NCI-H1417 (cell line): ENCODE measurements at places on chromosomes 7 and 10.
A peak's percentile ranks its signal among the peaks of the same experiment; 100 is the strongest.

GRCh38 chr10:98172495-98172894 is 38.0 kb downstream of the R3HCC1L start:
- no peak for DNase-seq

DNA sequence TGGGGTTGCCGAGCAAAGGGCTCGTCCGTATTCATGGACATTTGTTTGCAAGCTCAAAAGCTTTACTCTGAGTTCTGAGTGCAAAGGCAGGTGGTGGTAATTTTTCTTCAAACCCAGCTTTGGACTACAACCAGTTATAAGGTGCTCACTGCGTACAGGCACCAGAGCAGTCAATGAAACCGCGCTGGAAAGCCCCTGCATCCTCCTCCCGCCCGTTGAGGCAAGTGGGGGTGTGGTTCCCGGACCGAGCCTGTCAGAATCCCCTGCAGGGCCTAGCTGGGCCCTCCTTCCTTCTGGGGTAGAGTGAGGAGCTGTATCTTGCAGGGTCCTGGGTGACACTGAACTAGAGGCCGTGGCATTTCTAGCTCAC is 22.3 kb downstream of the AMZ1 start:
- DNase-seq, result no peak

- DNase-seq, result no peak
These were observed 116.5 kb downstream of the ZMIZ1 start for GRCh38 chr10:79185067-79185774.

- DNase-seq, result peak; percentile 11
These were observed 63.6 kb downstream of the CCDC186 start for GRCh38 chr10:114110174-114110972.

GRCh38 chr7:147524726-147525250 is 1065.8 kb upstream of the C7orf33 start:
- no peak for DNase-seq

GRCh38 chr7:88090671-88091070 is 129.2 kb downstream of the SRI start:
- no peak for DNase-seq

GRCh38 chr7:51121931-51122425 is 194.6 kb downstream of the COBL start:
- DNase-seq, result no peak
